ENCODE measurements at places on chromosomes 3 and 15.
A peak's percentile ranks its signal among the peaks of the same experiment; 100 is the strongest.

DNA sequence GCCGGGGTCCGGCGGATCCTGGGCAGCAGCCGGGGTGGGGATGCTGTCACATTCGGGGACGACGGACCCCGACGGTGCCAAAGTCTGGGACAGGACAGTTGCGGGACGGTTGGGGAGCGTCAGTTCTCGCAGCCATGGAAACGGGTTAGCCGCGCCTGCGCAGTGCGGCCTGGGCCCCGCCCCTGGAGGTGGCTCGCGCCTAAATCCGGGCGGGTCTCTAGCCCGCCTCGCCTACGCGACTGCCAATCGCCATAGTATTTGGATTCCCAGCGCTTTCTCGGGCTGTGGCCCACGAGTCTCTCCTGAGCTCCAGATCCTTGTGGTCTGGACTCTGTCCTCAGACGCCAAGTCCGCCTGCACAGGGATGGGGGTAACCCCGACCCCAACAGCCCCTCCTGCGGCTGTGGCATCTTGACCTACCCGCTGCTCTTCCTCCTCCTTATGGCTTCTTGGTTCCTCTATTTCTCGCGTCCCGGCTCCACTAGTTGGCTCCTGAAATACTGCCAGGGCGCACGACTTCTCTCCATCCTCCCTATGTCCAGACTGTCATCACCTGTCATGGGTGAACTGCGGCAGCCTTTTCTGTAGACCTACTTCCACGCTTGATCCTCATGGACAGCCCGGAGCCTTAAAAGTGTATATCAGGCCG is at the start of gene ZMYND10:
Gene ZMYND10 (minus strand): TSS at position 147 of the 649 bp plus-strand sequence. CDS start 153 bp downstream, outside the sequence.
- no peak for DNase-seq

- DNase-seq: no peak
Measured at GRCh38 chr3:138079901-138080300, 35.5 kb downstream of the DZIP1L start.

- DNase-seq: no peak
Measured at GRCh38 chr3:15342945-15343344, 10.6 kb upstream of the SH3BP5 start.

- no peak for DNase-seq
Measured at GRCh38 chr15:79458491-79458890, 26.4 kb downstream of the MINAR1 start.

GRCh38 chr3:189908646-189909045 is 212.1 kb downstream of the P3H2 start:
- no peak for DNase-seq

- DNase-seq: no peak
Measured at GRCh38 chr15:83378921-83379578, 68.1 kb upstream of the SH3GL3 start.

GRCh38 chr3:14836049-14836468 is 17.3 kb downstream of the FGD5 start:
- DNase-seq: no peak

- DNase-seq: no peak
Measured at GRCh38 chr3:126365351-126366277, 8.4 kb upstream of the KLF15 start.

- DNase-seq: no peak
Measured at GRCh38 chr3:45518376-45519135, 76.0 kb upstream of the LIMD1 start.

- no peak for DNase-seq
Measured at GRCh38 chr3:42612928-42613327, 12.4 kb downstream of the NKTR start.

GRCh38 chr15:75694241-75695182 is 18.1 kb downstream of the CSPG4 start:
- peak; percentile 66 for DNase-seq

GRCh38 chr15:47742742-47743141 is 25.4 kb downstream of the SEMA6D start:
- no peak for DNase-seq

- no peak for DNase-seq
Measured at GRCh38 chr3:62367763-62368195, 5.6 kb downstream of the FEZF2 start.

DNA sequence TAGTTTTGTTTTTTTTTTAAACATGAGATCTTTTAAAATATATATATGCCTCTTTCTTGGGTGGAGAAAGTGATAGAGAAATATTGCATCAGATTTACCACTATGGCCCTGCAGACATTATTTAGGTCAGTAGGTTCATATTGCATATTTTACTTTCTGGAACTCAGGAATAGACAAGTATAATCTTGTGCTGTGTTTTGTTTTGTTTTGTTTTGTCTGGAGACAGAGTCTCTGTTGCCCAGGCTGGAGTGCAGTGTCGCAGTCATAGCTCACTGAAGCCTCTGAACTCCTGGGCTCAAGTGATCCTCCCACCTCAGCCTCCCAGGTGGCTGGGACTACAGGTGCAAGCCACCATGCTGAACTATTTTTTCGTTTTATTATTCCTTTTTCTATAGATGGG is 21.5 kb upstream of the DUT start:
- no peak for DNase-seq

DNA sequence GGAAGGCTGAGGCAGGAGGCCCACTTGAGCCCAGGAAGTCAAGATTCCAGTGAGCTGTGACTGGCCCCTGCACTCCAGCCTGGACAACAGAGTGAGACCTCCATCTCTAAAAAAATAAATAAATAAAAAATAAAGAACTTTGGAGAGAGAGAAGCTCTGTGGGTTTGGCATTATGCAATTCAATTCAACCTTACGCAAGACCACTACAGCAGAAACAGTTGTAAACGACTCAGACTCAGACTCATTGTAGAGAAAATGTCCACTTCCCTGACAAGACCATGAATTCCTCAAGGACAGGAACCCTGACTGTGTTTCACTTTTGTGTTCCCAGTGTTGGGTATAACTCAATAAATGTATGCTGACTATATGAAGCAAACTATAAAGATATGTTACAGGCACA is 90.3 kb upstream of the C3orf80 start:
- DNase-seq: no peak

- no peak for DNase-seq
Measured at GRCh38 chr3:43231276-43232000, 54.9 kb upstream of the SNRK start.

DNA sequence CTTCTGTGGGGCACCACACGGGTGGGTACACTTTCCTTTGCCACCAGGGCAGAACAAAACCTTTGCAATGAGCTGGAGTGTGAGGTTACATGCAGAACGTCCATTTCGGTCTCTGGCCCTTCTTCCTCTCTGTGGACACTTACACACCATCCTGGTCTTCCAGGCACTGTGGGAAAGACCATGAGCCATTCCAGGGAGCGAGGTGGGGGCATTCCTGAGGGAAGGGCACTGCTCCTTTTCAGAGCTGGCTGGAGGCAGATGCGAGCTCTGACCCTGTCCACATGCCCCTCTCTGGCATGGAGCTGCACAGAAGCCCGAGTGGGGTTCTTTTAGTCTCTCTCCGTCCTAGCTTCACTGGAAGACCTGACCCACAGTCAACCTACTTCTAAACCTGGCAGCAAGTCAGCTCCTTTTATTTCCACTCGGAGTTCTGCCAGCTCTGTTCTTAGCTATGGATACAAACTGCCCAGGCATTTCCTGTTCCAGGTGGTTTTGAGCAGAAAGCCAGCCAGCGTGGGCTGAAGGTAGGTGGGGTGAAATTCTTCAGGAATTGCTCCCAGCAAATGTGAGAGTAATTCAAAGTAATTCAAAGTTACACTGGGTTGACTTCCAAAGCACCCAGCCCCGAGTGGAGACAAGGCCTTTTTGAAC is 281.4 kb downstream of the ADAMTS17 start:
- no peak for DNase-seq

DNA sequence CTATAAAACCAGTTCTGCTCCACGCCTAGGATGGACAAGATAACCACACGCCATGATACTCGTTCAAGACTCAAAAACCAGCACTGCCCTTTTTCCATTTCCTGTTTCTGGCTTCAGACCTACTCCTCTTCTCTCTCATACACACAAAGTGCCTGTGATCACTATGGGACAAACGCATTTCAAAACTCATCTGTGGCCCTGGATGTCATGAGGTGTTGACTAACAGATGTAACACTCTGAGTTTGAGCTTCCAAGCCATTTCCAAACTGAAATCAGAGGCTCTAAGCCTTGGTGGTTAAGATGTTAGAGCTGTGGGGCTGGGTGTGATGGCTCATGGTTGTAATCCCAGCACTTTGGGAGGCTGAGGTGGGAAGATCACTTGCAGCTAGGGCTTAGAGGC is 55.7 kb upstream of the LMOD3 start:
- DNase-seq: no peak

DNA sequence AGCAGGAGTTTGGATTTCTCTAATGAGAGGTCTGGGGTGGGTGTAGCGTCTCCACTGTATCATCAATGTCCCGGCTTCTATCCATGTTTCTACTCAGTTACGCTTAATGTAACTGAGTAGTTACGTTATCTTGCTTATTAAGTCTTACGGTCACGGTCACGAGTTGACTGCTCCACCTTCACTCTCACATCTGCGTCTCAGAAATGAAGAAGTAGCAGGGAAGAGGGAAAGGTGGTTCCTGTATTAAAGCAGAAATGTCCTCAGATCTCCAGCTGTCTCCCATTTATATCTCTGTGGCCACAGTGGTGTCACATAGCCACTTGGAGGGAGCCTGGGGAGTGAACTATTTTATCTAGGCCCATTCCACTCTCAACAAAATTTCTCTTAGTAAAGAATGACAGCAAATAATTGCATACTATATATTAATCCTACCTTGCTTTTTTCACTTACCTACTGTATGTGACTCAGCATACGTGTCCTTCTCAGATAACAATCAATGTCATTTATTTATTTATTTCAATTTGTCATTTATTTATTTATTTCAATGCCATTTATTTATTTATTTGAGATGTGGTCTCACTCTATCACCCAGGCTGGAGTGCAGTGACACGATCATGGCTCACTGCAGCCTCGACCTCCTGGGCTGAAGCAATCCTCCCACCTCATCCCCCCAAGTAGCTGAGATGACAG is 39.7 kb upstream of the RNU6-1 start:
- no peak for DNase-seq

- no peak for DNase-seq
Measured at GRCh38 chr3:64022451-64023186, 675 bp downstream of the PSMD6 start.

- no peak for DNase-seq
Measured at GRCh38 chr15:74866090-74866489, 7.1 kb downstream of the SCAMP2 start.

DNA sequence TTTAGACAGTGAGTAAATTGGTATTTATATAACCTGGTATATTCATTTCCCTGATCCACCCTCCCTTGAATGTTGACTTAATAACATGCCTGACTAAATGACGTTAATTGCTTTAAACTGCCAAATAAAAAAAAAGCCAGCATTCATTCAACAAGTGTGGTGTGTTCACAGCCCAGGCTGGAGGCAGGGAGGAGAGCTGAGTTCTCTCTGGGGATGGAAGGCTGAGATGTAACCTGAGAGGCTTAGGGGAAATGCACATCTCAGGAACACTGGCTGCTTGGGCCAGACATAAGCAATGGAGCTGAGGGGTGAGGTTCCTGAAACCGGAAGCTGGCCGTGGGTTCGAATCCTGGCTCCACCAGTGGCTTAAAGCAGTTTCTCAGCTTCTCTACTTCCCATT is 17.3 kb downstream of the CACNA2D3 start:
- DNase-seq: no peak

DNA sequence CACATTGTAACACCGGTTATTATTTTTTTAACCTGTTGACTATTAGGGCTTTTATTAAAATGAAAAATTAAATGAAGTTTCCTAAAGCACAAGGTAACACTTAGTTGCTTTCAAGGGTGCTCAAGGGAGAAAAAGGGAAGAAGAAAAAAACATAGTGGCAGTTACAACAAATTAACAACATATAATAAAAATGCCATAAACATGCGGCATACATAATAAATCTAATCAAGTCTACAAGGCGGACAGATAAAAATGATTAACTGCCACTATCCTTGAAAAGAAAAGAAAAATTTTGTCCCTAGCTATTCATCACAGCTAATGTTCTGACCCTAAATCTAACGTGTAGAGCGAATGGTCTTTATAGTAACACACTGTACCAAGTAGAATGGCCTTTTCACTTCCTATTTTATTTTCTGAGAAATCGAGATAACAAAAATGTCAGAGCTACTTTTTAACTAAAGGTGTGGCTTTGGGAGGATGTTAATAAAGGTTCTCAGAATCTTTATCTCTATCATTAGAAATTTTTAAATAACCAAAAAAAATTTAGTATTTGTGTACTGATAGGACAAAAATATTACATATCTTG is 194.9 kb downstream of the FOXP1 start:
- no peak for DNase-seq

GRCh38 chr3:151345859-151346258 is 16.5 kb upstream of the P2RY13 start:
- no peak for DNase-seq

DNA sequence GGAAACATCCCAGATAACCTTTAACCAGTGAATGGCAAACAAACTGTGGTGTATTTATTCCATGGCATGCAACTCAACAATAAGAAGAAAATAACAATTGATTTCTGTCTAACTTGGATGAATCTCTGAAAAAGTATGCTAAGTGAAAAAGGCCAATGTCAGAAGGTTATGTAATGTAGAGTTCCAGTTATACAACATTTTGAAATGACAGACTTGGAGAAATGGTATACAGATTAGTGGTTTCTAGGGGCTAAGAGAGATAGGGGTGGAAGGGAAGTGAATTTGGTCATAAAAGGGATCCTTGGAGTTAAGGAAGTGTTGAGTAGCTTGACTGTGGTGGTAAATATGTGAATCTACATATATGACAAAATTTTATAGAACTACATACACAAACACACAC is 269.4 kb upstream of the SUCLG2 start:
- DNase-seq: no peak

DNA sequence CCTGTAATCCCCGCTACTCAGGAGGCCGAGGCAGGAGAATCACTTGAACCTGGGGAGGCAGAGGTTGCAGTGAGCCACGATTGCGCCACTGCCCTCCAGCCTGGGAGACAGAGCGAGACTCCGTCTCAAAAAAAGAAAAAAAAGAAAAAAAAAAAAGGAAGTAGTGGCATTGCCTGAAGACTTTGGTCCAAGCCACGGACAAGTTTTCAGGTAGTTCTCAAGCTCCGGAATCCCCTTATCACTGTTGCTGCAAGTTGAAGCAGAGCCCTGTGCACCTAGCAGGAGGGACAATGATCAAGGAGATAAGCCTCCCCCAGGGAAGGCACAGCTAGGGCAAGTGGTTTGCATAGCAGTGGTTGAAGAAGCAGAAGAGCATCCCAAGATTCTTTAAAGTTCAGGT is 97.6 kb downstream of the MEX3B start:
- DNase-seq: no peak

- no peak for DNase-seq
Measured at GRCh38 chr15:96300836-96301235, 29.7 kb upstream of the NR2F2 start.

DNA sequence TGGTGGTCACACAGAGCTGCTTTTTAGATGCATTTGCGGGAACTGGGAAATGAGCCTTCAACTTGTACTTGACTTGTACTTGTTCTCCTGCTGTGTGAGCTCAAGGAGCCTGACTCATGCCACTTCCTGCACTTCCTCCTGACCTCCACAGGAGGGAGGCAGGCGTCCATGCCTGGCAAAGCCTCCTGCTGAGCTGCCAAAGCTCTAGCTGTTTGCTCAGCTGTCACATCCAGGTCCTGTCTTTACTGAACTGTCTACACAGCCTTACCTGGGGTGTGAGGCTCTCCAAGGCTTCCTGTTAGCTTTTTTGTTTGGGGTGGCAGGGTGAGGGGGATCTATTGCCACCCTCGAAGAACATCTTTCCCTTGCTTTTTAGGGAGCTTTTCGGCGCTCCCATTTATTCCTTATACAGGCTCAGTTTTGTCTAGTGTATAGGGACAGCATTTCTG is 6.4 kb downstream of the THPO start:
- DNase-seq: peak; percentile 85

- no peak for DNase-seq
Measured at GRCh38 chr15:62999923-63000561, 42.5 kb upstream of the TPM1 start.

- no peak for DNase-seq
Measured at GRCh38 chr15:28931828-28932227, 46.1 kb downstream of the APBA2 start.

All from NCI-H1694 treated with DMSO at 0.1 percent for 48 hours (cell line).